ENCODE measurements at places on chromosomes 11 and 22.

DNA sequence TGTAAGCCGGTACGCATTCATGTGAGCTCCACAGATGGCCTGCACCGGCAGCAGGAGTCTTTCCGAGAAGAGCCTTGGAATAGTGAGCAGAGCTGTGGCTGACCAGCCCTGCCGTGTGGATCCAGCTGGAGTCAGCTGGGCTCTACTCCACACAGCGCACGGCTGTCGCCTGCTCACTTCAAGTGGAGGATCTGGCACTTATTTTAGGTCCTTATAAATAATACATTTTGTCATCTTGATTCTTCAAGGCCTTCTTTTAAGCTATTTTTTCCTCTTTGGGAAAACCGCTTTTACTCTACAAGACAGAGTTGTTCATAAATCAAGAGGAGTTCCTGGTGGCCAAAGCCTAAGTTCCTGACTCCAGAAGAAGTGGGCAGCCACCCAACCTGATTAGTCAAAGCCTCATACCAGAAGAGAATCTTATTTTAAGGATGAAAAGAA lies 93.8 kb downstream of the KCNC1 start:
- DNase-seq = no peak

DNA sequence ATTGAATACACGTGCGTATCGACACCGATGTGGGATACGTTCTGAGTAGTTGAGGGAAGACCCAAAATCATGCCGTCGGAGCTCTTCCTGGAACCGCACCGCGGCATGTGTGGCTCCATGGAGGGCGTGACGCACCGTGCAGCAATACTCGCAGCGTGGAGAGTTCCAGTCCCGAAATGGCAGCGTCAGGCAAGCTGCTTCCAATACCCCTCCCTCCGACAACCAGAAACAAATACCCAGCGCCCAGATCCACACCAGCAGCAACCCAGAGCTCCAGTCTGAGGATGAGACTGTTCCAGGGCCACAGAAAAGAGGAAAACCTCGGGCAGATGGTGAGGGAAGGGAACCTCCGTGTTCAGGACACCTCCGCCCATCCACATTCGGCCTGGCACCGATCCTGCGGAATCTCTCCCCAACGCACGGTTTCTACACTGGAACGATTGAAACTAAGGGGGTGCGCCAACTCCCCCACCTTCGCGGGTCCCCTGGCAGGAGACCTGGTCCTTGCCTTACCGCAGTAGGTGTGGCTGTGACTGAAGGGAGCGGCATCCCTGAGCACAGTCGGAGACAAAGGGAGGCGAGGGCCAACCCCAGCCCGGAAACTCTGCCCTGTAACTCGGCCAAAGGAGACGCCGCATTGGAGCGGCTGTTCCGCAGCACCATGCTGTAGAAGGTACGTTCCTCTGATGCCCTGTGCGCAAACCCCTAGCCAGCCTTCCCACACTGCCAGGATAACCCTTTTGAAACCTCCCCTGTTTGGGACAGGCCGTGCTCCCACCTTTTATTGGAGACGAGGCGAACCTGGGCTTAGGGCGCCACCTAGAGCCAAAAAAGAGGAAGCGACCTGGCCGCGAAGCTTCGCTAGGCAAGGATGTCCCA lies 28.2 kb downstream of the DBX1 start:
- DNase-seq = peak; percentile 67

DNA sequence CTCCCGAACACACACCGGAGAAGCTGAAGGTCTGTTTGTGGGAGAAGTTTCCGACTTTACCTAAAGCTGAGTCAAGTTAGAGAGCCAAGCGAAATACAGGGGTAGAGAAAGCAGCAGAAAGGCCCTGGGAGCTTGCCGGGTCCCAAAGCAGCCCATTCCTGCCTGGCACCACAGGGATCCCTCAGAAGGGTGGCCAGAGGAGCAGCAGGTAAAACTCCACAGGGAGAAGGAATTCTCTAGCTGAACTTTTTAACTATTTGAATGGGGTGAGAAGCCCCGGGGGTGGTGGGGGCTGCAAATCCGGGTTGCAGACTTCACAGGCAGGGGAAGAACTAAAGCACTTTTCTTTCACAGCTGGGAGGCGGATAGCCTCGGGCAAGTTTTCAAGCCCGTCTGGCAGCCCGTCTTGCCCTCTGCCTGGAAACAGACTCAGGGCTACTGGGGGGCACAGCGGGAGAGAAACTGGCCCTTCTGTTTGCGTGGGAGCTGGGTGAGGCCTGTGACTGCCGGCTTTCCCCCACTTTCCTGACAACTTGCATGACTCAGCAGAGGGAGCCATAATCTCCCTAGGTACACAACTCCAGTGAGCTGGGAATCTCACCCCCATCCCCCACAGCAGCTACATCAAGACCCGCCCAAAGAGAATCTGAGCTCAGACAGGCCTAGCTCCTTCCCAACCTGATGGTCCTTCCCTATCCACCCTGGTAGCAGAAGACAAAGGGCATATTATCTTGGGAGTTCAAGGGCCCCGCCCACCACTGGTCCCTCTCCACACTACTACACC lies 311.0 kb downstream of the SBF2 start:
- DNase-seq = no peak

DNA sequence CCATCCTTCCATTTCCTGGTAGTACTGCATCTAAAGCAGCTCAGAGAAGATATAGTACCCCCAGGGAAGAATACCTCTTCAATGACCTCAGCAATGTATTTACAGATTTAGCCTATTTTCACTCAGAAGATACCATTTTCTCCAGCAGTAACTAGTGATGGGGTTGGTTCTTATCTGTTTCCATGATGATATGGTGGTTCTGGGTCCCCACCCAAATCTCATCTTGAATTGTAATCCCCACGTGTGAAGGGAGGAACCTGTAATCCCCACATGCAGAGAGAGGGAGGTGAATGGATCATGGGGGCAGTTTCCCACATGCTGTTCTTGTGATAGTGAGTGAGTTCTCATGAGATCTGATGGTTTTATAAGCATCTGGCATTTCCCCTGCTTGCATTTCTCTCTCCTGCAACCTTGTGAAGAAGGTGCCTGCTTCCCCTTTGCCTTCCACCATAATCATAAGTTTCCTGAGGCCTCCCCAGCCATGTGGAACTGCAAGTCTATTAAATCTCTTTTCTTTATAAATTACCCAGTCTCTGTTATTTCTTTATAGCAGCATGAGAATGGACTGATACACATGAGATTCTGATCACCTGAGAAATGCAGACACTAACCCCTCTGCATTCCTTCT lies 139.2 kb downstream of the CCDC81 start:
- DNase-seq = no peak

DNA sequence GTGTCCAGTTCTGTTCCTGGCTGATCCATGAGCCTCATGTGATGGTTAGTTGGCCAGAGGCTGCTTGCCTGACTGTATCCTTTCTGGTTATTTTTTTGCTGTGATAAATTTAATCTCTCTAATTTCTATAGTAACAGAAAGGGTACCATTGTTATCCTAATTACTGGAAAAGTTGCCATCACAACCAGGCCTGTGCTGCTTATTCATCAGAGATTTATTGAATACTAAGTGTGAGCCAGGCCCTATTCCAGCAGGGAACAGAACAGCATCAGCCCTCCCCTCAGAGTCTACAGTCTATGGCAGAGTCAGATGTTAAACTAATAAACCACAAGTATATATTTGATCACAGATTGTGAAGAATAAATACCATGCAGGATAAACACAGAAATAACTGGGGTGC lies 86.8 kb downstream of the DEPDC5 start:
- DNase-seq = no peak

DNA sequence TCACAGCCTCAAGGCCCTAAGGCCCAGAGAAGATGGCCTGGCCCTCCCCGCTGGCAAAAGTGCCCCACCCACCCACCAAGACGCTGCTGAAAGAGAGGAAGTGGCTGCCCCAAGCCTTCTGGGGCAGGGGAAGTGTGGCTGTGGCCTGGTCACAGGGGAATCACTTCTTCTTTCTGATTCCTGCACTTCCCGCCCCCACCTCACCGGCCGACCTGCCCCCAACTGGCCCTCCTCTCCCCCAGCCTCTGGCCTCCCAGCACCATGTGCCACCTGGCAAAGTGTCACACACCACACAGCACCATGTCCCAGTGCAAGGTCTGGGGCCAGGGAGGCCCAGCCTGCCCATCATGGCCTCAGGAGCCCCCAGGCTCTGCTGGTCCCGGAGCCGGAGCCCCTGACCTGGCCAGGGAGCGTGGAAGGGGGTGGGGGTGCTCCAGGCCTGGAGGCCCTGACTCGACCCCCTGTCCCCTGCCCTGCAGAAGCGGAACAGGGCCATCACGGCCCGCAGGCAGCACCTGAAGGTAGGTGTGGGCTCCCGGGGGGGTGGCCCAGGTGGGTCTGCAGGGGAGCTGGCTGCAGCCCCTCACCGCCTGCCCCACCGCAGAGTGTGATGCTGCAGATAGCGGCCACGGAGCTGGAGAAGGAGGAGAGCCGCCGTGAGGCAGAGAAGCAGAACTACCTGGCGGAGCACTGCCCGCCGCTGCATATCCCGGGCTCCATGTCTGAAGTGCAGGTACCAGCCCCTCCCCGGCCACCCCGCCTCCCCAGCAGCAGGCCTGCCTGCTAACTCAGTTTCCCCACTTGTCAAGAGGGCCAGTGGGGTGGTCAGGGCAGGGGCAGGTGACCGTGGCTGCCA lies 1.4 kb downstream of the TNNI2 start:
- DNase-seq = no peak

DNA sequence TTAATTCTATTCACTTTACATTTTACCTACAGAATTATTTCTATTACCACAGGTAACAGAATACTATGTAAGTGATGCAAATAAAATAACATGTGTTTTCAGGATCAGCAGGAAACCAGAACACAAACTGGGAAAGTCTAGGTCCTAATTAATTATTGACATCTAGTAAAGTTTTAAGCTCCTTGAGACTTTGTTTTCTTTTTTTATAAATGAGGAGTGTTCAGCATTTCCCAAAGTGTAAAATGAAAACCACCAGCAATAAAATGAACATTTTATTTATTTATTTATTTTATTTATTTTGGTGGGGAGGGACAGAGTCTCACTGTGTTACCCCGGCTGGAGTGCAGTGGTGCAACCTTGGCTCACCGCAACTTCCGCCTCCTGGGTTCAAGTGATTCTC lies 123.6 kb downstream of the ARHGAP42 start:
- DNase-seq = no peak

GRCh38 chr11:6646918-6647679 lies 8.5 kb downstream of the DCHS1 start:
- no peak for DNase-seq

DNA sequence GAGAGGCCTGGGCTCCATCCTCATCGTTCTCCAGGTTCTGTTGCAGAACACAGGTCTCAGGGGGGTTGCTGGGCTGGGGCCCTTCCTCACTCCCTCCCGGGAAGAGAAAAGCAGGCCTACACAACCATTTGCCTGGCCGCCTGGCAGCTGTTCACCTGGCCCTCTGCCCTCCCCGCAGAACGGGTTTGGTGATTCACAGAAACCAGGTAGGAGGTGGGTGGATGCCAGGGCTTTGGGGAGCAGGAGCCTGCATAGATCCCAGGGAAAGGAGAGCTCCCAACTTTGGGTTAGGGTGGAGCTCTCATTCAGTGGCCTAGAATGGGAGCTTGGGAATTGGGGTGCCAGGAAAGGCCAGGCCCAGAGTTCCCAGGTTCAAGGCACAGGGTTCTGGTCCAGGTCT lies 995 bp downstream of the TMEM134 start:
- no peak for DNase-seq

GRCh38 chr11:45560913-45561281 lies 104.5 kb downstream of the CHST1 start:
- no peak for DNase-seq

DNA sequence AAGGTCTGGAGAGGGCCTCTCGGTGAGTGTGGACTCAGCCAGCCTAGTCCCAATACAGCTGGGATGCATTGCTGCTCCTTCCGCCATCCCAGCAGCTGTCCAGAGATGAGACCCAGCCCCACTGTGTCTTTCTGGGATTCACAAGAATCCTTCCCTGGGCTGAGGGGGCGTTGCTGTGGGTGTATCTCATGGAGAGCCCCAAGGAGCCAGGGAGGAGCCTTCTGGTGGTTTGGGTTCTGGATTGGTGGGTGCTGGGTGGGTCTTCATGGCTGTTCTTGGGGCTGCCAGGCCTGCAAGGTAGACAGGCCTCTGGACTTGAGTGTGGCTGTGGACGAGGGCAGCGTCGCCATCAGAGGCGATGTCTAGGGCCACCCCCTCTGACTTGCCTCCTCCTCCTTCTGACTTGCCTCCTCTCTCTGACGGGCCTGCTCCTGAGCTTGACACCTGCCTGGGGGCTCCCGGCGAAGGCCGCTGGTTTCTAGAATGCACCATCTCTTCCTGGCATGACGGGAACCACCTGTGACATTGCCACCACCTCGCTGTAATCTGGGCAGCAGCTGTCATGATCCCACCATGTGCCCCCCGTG lies 17.2 kb downstream of the KCNQ1 start:
- DNase-seq = no peak

DNA sequence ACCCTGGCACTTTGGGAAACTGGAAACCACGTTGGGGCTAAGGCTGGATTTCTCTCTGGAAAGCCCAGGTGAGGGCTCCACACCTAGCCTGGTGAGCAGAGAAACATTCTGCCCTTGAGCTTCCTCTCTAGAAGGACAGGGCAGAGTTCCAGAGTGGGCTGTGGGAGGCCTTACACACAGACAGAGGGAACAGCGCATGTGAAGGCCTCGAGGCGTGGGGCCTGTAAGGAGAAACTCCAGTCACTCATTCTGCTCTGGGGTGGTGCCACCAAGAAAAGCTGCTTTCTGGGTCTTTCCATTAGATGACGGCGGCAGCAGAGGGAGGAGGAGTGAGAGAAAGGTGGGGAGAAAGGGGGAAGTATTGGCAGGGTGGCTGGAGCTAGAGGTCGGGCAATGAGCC lies 183.1 kb downstream of the CHST1 start:
- DNase-seq = no peak

DNA sequence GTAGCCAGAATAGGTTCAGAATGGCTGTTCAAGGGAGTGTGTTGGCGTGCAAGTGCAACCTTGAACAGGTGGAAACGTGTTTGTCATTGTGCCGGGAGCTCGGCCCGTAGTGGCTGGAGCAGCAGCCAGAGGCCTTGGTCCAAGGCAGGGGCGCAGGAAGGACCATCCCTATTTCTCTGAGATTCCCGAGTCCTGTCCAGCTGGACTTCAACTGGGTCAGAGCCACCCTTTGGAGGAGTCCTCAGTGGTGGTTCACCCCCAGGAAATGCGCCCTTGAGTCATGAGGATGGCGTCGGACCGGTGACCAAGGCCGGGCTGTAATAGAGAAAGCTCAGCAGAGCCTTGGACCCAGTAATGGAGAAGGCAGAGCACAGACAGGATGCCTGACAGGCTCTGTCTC lies 1402.0 kb downstream of the BRD1 start:
- no peak for DNase-seq

GRCh38 chr11:20207781-20208621 lies 47.7 kb upstream of the DBX1 start:
- peak; percentile 16 for DNase-seq

GRCh38 chr22:19289475-19290161 lies 1.9 kb downstream of the CLTCL1 start:
- no peak for DNase-seq
